Aorta (tissue), 5 donors: ENCODE measurements at places on chromosomes 7 and 10. TPM values are rescaled to one million over a fixed set of nuclear protein-coding genes. Genes with fewer than 3 reads are reported as not detected.

DNA sequence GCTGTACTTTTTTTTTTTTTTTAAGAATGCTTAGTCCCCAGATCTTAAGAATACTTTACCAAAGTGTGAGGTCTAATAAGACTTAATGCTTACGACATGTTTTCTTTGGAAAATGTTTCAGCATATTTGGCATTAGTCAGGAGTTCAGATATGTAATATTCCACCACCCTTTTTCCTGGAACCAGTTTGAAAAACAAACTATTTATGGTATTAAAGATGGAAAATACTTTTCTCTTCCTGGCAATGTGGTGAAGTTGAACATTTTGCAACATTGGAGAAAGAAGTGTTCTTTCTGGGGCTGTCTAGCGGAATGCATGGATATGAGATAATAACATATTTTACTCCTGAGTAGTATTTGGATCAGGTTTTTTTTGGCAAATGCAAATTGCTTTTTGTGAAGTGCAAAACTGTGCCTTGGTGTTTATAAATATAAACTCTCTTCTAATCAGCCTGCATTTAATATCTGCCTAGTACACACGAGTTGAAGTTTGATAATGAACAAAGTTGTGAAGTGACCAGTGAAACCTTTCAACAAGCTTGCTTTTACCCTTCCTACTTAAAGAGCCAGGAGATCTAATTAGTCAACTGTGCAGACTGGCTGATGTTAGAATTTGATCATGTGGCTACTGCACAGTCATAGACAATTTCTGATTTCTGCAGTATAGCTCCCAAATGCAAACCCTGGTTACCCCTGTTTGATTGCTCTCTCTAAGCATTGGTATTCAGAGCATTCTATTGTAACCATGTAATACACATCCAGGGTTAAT, 20.9 kb downstream of the MAP3K8 start:
- H3K27ac ChIP-seq = peak overlapping the region; percentile 64
- peaks cover 2% of the 10 kb centered on the region for H3K36me3 ChIP-seq
- H3K4me1 ChIP-seq = no peaks in the 10 kb centered on the region
- no peak overlapping the region for H3K4me3 ChIP-seq
- H3K27me3 ChIP-seq = no peaks in the 10 kb centered on the region
- DNase-seq = no peak

GRCh38 chr7:82173400-82174021, 270.1 kb downstream of the CACNA2D1 start:
- no peaks in the 10 kb centered on the region for H3K4me1 ChIP-seq
- no peaks in the 10 kb centered on the region for H3K36me3 ChIP-seq
- no peak overlapping the region for H3K27ac ChIP-seq
- no peaks in the 10 kb centered on the region for H3K27me3 ChIP-seq
- DNase-seq = no peak

GRCh38 chr10:37535459-37536246, 321.8 kb downstream of the ZNF248 start:
- H3K27me3 ChIP-seq = no peaks in the 10 kb centered on the region
- H3K27ac ChIP-seq = no peak overlapping the region
- DNase-seq = no peak
- H3K4me1 ChIP-seq = no peaks in the 10 kb centered on the region

GRCh38 chr7:12812111-12812510, 124.7 kb downstream of the ARL4A start:
- DNase-seq = no peak
- H3K27ac ChIP-seq = no peak overlapping the region
- H3K36me3 ChIP-seq = no peaks in the 10 kb centered on the region

DNA sequence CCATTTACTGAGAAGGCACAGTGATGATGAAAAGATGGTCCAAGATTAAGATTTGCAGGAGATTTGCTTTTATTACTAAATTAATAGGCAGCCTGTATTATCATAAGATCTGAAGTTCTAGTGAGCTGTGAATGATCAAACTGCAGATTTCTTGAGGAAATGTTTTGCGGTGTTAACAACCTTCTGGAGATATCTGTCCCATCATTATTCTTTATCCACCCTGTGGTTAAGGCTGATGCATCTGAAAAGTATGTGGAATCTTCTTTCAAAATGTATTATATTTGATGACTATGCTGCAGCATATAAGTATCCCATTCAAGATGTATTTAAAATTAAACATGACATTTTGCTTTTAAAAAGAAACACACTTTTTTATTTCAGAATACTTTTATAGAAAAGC, 150.3 kb downstream of the POLR1F start:
- no peak overlapping the region for H3K4me3 ChIP-seq
- no peaks in the 10 kb centered on the region for H3K4me1 ChIP-seq
- H3K36me3 ChIP-seq = no peaks in the 10 kb centered on the region
- no peak for DNase-seq
- H3K27ac ChIP-seq = no peak overlapping the region

DNA sequence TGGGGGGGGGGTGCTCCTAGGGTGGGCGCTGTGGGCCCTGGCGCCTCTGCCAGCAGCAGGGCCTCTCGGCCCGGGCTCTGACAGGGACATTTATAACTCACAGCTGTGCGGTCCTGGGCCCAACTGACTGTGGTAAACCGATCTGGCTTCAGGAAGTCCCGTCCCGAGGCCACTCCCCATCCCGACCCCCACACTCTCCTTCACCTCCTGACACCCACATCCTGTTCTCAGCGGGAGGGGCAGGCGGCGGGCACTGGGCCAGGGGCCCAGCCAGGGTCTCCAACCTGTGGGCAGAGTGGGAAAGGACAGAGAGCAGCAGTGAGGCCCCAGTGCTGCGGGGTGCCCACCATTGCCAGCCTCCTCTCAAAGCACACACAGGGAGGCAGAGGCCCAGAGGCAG, 69.1 kb downstream of the ZMIZ1 start:
- no peaks in the 10 kb centered on the region for H3K4me1 ChIP-seq
- no peak overlapping the region for H3K4me3 ChIP-seq
- peaks cover 2% of the 10 kb centered on the region for H3K36me3 ChIP-seq
- H3K27me3 ChIP-seq = no peaks in the 10 kb centered on the region
- peak; percentile 68 for DNase-seq

DNA sequence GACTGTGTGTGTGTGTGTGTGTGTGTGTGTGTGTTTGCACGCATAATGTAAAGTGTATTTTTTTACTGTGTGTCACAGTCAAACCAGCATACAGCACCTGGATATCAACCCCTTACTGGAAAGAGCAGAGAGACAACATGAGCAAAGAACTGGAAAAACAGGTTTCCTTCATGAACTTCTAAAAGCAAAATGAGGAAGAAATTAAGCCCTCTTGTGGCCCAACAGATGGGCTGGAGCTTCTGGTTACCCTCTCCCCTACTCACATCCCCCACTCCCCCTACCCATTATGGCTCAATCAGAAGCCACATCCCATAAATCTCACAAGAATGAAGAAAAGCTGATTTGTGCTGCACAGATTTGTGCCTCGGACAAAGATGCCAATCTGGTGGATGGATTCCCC, 36.2 kb downstream of the PDE1C start:
- DNase-seq = no peak
- H3K4me1 ChIP-seq = no peaks in the 10 kb centered on the region
- H3K27me3 ChIP-seq = no peaks in the 10 kb centered on the region
- H3K36me3 ChIP-seq = no peaks in the 10 kb centered on the region
- no peak overlapping the region for H3K4me3 ChIP-seq
- H3K27ac ChIP-seq = no peak overlapping the region

GRCh38 chr7:137446025-137446424, 102.5 kb upstream of the PTN start:
- no peak overlapping the region for H3K4me3 ChIP-seq
- no peaks in the 10 kb centered on the region for H3K36me3 ChIP-seq

DNA sequence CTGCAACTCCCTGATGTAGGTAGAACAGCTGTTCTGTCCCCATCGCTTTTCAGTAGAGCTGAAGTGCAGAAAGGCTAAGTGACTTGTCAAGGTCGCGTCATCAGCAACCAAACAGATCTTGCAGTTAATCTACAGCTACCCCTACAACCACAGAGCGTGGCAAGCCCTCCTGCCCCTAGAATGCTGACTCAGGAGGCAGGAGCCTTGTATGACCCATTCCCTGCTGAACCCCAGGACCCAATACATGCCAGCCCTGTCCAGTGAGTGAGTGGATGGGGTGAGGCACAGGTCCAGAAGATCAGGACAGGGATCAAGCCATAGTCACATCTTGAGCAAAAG, 26.6 kb upstream of the GJD4 start:
- H3K4me1 ChIP-seq = no peaks in the 10 kb centered on the region
- no peak overlapping the region for H3K4me3 ChIP-seq
- H3K27me3 ChIP-seq = no peaks in the 10 kb centered on the region
- DNase-seq = no peak

DNA sequence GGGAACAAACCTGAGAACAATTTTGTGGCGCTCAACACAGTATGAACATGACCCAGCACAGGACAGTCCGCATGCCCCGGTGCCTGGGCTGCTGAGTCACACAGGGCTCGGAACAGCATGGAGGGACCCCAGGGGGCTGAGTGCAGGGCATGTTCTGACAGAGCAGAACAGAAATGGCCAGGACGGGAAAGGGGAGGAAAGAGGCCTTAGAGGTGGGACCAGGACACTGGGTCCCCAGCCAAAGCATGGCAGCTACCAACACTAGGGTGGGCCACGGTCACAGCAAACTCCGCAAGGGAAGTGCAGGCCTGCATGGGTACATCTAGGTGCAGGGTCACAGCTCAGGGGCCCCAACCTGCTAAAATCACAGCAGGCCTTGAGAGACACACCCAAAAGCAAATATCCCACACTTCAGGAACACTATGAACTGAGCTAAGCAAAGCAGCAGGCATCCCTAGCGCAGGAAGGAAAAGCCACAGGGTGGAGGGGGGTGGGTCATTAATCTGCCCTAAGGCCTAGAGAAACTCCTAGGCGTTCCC, 5.6 kb downstream of the IMPDH1 start:
- no peaks in the 10 kb centered on the region for H3K4me1 ChIP-seq
- peaks cover 1% of the 10 kb centered on the region for H3K36me3 ChIP-seq
- H3K4me3 ChIP-seq = no peak overlapping the region
- no peak overlapping the region for H3K27ac ChIP-seq
- H3K27me3 ChIP-seq = no peaks in the 10 kb centered on the region

DNA sequence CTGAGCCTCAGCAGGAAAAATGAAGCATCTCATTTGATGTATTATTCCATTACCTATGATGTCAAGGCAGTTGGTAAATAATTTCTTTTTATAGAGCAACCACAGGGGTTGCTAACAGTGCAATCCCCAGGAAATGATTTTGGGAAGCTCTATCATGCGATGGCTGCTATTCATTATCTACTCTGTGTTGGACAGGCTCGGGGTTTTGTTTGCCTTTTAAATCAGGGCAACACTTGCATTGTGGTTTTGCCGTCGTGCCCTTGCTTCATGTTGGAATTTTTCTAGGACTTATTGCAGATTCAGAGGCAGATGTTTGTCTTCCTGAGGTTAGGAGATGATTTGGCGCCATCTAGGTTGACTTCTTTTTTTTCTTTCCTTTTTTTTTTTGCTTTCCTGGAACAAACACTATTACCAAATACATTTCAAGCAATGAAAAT, 128.4 kb downstream of the BICC1 start:
- H3K27me3 ChIP-seq = no peaks in the 10 kb centered on the region
- no peaks in the 10 kb centered on the region for H3K4me1 ChIP-seq
- H3K36me3 ChIP-seq = no peaks in the 10 kb centered on the region
- no peak overlapping the region for H3K27ac ChIP-seq

DNA sequence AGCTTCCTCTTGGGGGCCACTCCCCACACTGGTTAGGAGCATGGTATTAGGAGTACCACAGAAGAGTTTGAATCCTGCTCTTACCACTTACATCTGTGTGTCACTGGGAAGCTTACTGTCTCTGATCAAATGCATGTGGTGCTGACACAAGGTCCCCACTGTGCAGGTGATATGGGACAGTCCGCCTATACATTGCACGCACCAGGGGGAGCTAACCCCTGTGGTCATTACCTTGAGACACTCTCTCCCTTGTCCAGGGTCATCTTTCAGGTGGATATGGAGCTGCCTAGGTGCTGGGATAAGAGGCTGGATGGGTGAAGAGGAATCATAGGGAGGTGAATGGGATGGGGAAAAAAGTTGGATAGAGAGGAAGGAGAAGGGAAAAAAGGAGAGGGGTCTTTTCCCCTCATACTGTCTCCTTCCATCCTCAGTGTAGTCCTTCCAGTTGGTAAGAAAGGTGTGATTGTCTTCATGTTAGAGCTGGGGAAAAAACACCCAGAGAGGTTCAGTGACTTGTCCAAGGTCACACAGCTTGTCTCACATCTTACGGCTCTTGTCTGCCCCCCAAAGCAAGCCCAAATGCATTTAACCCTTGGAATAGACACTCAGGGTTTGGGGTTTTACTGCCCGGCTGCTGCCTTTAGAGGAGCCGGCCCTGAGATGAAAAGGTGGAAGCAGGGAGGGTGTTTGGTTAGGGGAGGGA, 125.9 kb downstream of the CDH23 start:
- DNase-seq = no peak
- H3K27me3 ChIP-seq = no peaks in the 10 kb centered on the region
- H3K4me3 ChIP-seq = no peak overlapping the region
- no peak overlapping the region for H3K27ac ChIP-seq

DNA sequence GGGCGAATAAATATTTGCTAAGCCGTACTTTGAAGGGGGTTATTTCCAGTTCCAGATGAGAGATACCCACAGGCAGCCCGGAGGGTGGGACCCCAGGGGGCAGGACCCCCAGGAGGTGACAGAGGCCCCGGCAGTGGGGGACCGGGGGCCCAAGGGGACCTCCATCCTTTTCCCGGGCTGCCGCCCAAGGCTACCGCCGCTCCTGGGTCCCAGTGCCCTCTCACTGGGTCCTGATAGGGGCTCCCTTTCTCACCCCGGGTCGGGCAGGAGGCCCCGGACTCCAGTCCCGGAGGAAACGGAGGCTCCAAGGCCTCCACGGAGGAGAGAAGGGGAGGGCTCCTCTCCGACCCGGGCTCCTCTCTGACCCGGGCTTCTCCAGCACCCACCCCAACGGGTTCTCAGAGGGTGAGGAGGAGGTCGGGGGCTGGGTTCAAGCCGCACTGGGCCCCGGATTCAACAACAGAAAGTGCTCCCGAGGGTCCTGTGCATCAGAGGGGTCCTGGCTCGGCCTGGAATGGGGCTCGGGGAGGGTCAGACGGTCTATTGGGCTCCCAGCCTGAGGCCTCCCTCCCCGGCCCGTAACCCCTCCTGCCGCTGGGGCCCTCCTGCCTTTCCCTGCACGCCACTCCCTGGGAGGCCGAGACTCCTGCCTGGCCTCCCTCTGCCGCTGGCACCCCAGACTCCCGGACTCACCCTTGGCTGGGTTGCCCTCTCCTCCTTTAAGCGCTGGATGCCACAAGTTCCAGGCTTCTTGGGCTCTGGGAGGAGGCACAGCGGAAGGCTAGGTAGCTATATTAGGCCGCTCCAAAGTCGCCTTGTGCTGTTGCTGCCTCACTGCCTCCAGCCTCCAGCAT, 62.5 kb downstream of the ZNF37A start:
- H3K27me3 ChIP-seq = no peaks in the 10 kb centered on the region
- no peak overlapping the region for H3K4me3 ChIP-seq
- H3K36me3 ChIP-seq = no peaks in the 10 kb centered on the region
- no peaks in the 10 kb centered on the region for H3K4me1 ChIP-seq
- no peak overlapping the region for H3K27ac ChIP-seq

The OPN1SW gene
- total RNA-seq = not detected

The CUZD1 gene
- total RNA-seq = 1.1 TPM

The HOXA3 gene
- 9.6 TPM for total RNA-seq

The NOS3 gene
- 28.1 TPM for total RNA-seq

The MEPCE gene
- total RNA-seq = 31.8 TPM

The TYW1B gene
- 3.8 TPM for total RNA-seq

The LEP gene
- 0.97 TPM for total RNA-seq
